ENCODE measurements at places on chromosomes 1 and 21.

- no peak for DNase-seq
Measured at GRCh38 chr1:48329905-48330304, 107.4 kb downstream of the SLC5A9 start.

- no peak for DNase-seq
Measured at GRCh38 chr1:181587870-181588438, 104.6 kb downstream of the CACNA1E start.

GRCh38 chr1:155158991-155159390 lies 14.1 kb downstream of the KRTCAP2 start:
- DNase-seq: no peak

DNA sequence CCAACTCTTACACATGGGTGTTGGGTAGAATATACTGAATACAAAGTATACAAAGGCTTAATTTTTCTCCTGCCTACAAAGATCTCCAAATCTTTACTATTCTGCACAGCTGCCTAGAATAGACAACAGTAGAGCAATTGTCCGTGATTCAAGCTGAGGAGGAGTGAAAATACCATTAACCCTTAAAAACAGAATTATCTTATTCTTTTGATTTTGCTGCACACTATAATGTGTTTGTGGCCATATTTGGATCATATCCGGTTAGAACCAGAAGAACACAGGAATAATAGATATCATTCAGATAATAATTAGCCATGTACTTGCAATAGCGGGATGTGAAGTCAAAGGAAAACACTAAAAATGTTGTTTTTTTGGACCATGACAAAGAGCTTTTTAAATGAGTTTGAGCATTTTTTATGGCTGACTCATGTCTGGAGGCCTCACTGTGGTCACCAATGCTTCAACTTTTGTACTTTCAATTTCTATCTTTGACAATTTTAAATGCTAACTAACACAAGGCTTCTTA lies 197.6 kb upstream of the FOXD3 start:
- DNase-seq: peak; percentile 10
